Progenitor cell of endocrine pancreas (in vitro differentiated cells): ENCODE measurements at places on chromosomes 1 and 21.

DNA sequence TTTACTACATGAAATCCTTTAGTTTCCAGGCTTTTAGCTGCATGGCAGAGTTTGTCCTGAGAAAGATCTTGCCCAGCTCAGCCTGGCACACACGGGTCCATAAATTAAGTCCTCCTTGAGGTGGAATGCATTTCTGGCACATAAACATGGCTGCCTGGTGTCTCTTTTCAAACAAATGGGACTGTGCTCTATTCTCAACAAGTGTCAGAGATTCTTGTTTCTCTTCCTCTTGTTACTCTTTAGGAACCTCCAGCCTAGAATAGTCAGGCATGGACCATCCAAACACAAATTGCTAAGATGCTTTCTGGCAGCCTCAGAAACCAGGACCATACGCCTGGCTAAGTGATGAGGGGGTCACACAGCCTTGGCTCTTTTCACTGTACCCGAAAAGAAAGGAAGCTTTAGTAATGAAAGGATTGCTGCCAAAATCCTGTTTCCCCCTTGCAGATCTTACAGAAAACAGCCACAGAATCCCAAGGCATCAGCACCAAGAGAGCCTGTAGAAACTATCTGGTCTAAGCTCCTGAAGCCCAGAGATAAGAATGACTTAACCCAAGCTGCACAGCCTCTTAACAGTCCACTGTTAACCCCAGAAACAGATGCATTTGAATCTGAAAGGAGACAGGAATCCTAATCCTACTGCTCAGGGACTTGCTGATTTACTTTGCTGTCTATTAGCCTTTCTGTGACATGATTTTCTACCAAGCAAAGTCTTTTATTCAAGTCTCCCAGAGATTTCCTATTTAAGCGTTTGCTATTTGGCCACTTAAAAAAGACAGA lies 31.9 kb upstream of the NRDC start:
- DNase-seq, result no peak

DNA sequence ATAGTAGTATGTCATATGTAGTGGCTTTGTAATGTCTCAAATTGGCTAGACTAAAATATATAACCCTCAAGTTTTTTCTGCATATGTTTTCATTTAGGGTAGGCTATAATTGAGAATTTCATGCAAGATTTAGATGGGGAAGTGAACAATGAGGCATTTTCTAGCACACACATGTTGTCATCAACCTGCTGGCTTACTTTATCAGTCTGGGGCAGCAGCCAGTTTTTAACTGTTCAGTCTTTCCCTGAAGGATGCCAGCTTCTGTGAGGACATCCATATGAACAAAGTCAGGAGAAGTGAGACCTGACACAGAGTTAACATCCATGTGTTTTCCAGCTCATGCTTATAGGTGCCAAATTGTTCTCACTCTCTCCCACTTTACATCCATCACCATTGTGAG lies 74.7 kb upstream of the OLFM3 start:
- DNase-seq, result no peak

DNA sequence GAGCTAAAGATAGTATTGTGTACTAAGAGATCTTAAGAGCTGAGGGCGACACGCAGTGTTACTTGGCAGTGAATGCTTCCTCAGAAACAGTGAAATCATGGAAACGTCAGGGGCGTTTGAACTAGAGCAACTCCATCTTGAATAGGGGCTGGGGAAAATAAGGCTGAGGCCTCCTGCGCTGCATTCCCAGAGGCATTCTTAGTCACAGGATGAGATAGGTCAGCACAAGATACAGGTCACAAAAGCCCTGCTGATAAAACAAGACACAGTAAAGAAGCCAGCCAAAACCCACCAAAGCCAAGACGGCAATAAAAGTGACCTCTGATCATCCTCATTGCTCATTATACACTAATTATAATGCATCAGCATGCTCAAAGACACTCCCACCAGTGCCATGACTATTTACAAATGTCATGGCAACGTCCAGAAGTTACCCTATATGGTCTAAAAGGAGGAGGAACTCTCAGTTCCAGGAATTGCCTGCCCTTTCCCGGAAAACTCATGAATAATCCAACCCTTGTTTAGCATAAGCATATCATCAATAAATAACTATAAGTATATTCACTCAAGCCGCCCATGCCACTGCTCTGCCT lies 37.5 kb upstream of the FMN2 start:
- no peak for DNase-seq

DNA sequence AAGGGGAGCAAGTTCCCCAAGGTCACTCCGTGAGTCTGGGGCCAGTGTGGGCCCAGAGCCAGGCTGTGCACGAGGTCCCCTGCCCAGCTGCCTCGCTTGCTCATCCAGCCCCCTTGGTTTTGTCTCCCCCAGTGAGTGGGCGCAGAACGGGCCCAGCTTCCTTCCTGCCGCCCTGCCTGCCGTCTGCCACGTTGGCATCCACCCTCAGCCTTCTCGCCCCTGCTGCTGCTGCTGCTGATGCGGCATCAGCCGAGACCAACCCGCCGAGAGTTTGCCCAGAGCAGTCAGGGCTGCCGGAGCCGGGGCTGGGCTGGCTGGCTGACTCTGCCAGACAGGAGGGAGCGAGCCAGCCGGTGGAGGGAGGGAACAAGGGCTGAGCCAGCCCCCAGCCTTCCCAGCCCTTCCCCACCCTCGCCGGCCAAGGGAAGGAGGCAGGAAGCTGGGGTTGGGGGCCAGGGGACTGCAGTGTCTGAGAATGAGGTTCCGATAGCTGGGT lies 31.4 kb upstream of the WASF2 start:
- no peak for DNase-seq

GRCh38 chr1:29831500-29832117 lies 595.3 kb downstream of the PTPRU start:
- DNase-seq, result no peak

- no peak for DNase-seq
Observed at GRCh38 chr1:192809307-192810252, 741 bp downstream of the RGS2 start.

GRCh38 chr21:38350684-38351083 lies 93.9 kb downstream of the KCNJ15 start:
- DNase-seq, result no peak

DNA sequence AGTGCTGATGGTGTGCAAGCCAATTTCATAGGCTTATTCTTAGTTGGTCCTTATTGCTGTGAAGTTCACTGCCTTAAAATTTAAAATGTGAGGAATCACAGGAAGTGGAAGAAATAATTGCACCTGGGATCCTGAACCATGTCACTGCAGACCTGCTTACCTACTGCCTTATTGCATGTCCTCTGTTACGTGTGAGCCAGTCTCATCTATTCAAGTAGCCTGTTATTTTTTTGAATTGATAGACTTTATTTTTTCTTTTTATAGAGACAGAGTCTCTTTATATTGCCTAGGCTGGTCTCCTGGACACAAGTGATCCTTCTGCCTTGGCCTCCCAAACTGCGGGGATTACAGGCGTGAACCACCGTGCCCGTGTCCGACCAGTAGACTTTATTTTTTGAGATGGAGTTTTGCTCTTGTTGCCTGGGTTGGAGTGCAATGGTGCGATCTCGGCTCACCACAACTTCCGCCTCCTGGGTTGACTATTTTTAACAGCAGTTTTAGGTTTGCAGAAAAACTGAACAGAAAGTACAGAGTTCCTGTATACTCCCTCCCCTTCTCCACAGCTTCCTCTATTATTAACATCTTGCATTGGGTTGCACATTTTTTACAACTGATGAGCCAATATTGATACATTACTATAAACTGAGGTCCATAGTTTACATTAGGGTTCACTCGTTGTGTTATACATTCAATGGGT lies 14.0 kb upstream of the DISC1 start:
- DNase-seq, result no peak
